ENCODE measurements at places on chromosomes 4 and X.

DNA sequence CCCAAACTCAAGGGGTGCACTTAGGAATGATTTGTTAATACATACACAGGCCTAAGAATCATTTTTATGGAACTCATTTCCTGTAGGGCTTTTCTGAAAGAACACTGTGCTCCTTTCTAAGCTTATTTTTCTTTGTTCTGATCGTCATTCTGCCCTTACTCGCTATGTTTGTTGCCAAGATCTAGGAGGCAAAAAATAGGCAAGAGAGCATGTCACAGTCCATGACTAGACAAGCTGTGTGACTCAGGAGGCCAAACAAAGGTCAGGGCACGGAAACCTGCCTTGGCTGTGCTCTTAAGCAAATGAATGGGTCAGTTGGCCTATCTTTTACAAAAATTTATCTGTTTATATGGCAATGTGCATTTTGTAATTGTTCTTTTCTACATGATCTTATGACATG lies 42.5 kb upstream of the C1GALT1C1 start:
- no peak for DNase-seq

DNA sequence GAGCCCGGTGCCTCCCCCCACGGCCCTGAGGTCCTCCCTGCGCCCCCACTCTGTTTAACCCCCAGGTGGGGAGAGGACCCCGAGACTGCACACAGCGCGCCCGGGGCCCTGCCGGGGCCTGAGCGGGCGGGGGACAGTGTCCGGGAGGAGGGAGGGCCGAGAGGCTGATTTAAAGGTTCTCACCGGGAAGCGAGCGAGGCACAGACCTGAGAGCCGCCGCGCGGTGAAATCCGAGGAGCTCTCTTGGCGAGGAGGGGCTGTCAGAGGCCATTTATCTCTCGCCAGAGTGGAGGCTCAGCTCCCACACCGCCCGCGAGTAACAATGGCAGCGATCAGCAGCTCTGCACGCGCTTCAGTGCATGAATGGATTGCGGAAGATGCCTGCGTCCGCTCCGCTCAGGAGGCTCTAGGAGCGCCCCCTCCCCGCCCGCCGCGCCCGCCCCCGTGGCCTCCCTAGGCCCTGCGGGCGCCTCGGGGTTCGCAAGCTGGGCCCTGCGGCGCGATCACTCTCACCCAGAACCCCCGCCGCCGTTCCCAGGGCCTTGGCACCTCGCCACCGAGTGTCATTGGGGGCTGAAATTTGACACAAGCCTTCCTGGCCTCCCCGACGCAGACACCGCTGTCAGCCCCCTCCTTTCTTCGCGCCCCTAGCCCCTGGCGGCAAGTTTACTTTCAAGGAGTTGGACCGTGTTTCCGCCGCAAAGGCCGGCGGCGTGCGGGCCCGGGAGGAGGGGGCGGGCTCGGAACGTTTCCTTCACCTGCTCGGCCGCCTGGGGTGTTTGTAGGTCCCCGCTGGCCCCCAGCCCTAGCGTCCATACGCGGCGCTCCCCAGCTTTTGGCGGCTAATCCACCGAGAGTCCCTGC lies 48.7 kb upstream of the BCOR start:
- no peak for DNase-seq

GRCh38 chrX:80550722-80551121 lies 130.5 kb downstream of the TENT5D start:
- DNase-seq: peak; percentile 27

- DNase-seq: no peak
Observed at GRCh38 chrX:102833136-102833535, 103.9 kb upstream of the RAB40AL start.

GRCh38 chr4:106320235-106320634 lies 3.9 kb downstream of the AIMP1 start:
- DNase-seq: no peak

DNA sequence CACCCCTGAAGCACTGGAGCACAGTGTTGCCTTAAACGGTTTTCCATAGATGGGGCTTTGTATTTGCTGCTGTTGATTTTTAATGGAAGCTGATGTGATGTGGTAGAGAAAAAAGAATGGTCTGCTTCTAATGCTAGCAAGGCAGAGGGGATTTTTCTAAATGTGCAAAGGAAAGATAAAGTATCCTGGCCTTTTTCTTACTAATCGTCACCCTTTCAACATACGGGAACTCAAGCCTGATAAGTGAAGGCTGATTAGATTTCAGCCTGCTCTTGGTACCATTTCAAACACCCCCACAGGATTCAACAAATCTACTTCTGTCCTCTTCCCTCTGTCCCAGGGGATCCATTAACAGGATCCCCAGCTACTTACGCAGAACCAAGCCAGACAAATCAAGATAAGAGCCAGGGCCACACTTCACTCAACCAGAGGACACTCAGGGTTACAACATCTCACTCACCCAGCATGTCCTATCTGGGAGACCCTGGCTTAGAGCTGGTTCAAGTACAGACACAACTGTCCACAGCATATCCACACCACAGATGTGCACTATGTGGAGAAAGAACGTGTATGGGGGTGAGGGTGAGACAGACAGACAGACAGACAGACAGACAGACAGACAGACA lies 180.0 kb downstream of the SH3KBP1 start:
- DNase-seq: no peak

GRCh38 chr4:184613405-184613804 lies 35.8 kb downstream of the CASP3 start:
- no peak for DNase-seq

DNA sequence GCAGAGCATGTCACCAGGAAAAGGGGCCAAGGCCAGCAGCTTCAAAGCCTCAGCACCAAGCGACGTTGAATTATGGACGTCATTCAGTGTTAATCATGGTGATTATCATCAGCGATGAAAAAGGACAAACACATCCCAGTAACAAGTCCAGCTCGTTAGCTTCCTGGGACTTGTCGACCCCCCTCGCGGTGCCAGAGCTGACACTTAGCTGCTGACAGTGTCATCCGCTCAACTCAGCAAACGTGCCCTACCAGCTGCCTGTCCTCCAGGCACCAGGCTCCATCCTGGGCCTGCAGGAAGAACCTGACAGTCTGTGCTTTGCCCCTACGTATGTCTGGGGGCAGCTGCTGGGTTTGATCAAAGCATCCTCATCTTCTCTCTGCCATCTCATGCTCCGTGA lies 137.0 kb upstream of the PSAPL1 start:
- DNase-seq: no peak
